ENCODE measurements at places on chromosomes 11 and 22. TPM values are rescaled to one million over a fixed set of nuclear protein-coding genes. Genes with fewer than 3 reads are reported as not detected.

OR52A1 gene
- not detected for total RNA-seq

GRCh38 chr22:34914846-34915245 lies 151.1 kb upstream of the ISX start:
- no peaks in the 10 kb centered on the region for H3K36me3 ChIP-seq
- H3K27me3 ChIP-seq = no peaks in the 10 kb centered on the region
- H3K4me3 ChIP-seq = no peak overlapping the region
- no peak overlapping the region for H3K27ac ChIP-seq

GRCh38 chr11:108873941-108874340 lies 209.1 kb downstream of the DDX10 start:
- H3K4me1 ChIP-seq = no peaks in the 10 kb centered on the region
- no peaks in the 10 kb centered on the region for H3K36me3 ChIP-seq
- no peak overlapping the region for H3K27ac ChIP-seq
- no peaks in the 10 kb centered on the region for H3K27me3 ChIP-seq

VPS37C gene
- total RNA-seq = 31.8 TPM

DNA sequence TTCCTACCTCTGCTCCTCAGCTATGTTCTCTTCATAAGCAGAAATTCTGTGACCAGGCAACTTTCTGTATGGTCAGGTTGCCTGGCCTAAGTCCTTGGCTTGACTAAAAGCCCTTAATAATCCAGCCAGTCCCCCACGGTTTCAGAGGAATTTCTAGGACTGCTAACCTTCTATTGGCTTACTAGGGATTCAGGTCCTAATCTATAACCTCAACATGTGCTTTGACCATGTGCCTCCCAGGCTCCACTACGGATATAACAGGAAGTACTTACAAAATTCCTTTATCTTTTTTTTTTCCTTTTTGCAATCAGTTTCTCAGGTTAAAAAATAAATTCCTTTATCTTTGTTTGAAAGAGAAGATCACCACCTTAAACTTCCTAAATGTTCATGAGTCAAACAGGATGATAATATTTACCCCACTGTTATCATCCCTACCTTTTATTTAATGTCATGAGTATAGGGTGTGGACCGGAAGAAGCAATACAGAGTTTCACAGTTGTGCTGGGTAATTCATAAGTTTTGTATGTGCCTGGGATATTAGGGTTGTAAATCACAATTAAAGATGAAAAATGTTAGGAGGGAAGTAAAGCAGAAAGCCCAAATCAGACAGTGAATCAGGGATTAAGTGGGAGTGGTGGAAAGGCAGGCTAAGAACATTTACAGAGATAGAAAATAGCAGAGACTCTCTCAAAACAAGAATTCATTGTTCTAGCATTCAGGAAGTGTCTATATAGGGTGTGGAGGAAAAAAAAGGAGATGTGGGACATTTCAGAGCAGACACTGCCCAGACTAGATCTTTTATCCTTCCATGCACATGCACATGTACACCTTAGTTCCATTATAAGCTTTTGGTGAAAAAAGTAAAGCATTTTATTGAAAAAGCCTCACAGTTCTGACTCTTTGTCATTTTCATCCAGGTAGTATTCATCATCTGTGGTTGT lies 10.7 kb upstream of the POGLUT3 start:
- H3K27ac ChIP-seq = no peak overlapping the region
- no peak overlapping the region for H3K4me3 ChIP-seq
- DNase-seq = no peak
- no peaks in the 10 kb centered on the region for H3K4me1 ChIP-seq
- no peaks in the 10 kb centered on the region for H3K27me3 ChIP-seq

CTSF gene
- total RNA-seq = 58.0 TPM

TMEM151A gene
- total RNA-seq = 0.19 TPM

GRCh38 chr22:49734390-49734789 lies 93.3 kb downstream of the BRD1 start:
- DNase-seq = peak; percentile 46
- no peaks in the 10 kb centered on the region for H3K27me3 ChIP-seq
- H3K27ac ChIP-seq = no peak overlapping the region
- H3K36me3 ChIP-seq = no peaks in the 10 kb centered on the region
- H3K4me3 ChIP-seq = no peak overlapping the region

- no peak overlapping the region for H3K27ac ChIP-seq
- H3K4me1 ChIP-seq = no peaks in the 10 kb centered on the region
- H3K27me3 ChIP-seq = no peaks in the 10 kb centered on the region
- peak; percentile 59 for DNase-seq
- no peaks in the 10 kb centered on the region for H3K36me3 ChIP-seq
These were observed 49.4 kb downstream of the CLMP start for GRCh38 chr11:123145661-123146060.

- H3K4me1 ChIP-seq = no peaks in the 10 kb centered on the region
- no peaks in the 10 kb centered on the region for H3K36me3 ChIP-seq
- no peaks in the 10 kb centered on the region for H3K27me3 ChIP-seq
- no peak for DNase-seq
These were observed 81.0 kb downstream of the SLC36A4 start for GRCh38 chr11:93116641-93117441.

- no peak overlapping the region for H3K4me3 ChIP-seq
- H3K36me3 ChIP-seq = no peaks in the 10 kb centered on the region
- no peaks in the 10 kb centered on the region for H3K4me1 ChIP-seq
- no peaks in the 10 kb centered on the region for H3K27me3 ChIP-seq
- no peak overlapping the region for H3K27ac ChIP-seq
These were observed 58.6 kb upstream of the EIF3D start for GRCh38 chr22:36587289-36588154.

GRCh38 chr11:131591051-131591461 lies 220.6 kb downstream of the NTM start:
- H3K27me3 ChIP-seq = no peaks in the 10 kb centered on the region
- no peaks in the 10 kb centered on the region for H3K36me3 ChIP-seq
- no peak overlapping the region for H3K4me3 ChIP-seq
- DNase-seq = no peak

DNA sequence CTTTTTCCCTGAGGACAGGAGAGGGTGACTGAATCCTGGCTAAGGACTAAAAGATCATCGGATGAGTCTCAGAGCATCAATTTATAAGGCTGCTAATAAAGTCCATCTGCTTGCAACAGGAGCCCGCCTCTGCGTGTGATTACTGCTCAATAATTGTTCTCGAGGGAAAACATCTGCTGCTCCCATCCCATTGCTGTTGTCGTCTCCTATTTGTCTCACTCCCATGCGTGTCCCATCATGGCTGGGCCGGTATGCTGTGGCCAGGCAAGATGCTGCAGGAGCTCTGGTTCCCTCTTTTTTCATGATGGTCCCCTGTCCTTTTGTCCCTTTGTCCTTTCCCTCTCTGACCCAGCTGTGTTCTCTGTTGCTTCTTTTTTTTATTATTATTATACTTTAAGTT lies 121.2 kb downstream of the SPATA19 start:
- H3K27me3 ChIP-seq = no peaks in the 10 kb centered on the region
- H3K36me3 ChIP-seq = no peaks in the 10 kb centered on the region
- no peak for DNase-seq
- no peaks in the 10 kb centered on the region for H3K4me1 ChIP-seq

- peaks cover 10% of the 10 kb centered on the region for H3K36me3 ChIP-seq
- H3K4me3 ChIP-seq = no peak overlapping the region
- no peak for DNase-seq
- no peaks in the 10 kb centered on the region for H3K4me1 ChIP-seq
These were observed 35.8 kb upstream of the CHRM4 start for GRCh38 chr11:46427364-46427763.

DNA sequence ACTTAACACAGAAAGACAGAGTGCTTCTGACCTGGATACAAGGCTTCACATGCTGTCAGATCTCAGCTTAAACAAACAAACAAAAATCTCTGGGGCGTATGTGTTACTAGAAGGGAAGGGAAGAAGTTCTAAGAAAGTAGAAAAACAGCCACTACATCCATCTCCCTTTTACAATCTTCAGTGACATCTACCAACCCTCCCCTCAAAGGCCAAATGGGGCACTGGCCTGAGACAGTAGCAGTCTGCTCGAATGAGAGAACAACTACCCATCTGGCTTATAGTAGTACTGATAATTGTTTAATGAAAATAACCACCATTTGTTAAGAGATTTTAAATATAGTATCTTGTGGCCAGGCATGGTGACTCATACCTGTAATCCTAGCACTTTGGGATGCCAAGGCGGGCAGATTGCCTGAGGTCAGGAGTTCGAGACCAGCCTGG lies 29.4 kb downstream of the CCDC83 start:
- no peak overlapping the region for H3K4me3 ChIP-seq
- peak; percentile 50 for DNase-seq
- no peak overlapping the region for H3K27ac ChIP-seq
